Stimulated activated CD4-positive, alpha-beta T cell treated with anti-CD3 and anti-CD28 coated beads, Interleukin-4, amount 100 ng/mL, for 4 hours (primary cell): ENCODE measurements at places on chromosomes 13 and 19.
A peak's percentile ranks its signal among the peaks of the same experiment; 100 is the strongest.

DNA sequence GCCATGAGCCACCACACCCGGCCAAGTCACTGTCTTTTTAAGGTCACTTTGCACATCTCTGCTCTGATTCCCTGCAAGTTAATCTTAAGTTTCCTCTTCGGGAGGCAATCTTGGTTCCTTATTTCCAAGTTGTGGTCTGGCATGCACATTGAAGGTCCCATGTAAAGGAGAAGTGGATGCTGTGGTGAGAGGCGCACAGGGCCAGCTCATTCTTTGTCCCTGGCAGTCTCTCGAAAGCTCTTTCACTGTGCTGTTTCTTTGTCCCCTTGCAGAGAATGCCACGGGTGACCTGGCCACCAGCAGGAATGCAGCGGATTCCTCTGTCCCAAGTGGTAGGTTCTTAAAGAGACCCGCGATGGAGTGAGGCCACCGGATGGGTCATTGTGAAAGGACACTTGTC lies 16.4 kb upstream of the C19orf33 start:
- DNase-seq = no peak

- DNase-seq = no peak
Observed at GRCh38 chr19:5086230-5086629, 117.3 kb downstream of the KDM4B start.

- no peak for DNase-seq
Observed at GRCh38 chr19:28359431-28360414, 853.2 kb downstream of the UQCRFS1 start.

DNA sequence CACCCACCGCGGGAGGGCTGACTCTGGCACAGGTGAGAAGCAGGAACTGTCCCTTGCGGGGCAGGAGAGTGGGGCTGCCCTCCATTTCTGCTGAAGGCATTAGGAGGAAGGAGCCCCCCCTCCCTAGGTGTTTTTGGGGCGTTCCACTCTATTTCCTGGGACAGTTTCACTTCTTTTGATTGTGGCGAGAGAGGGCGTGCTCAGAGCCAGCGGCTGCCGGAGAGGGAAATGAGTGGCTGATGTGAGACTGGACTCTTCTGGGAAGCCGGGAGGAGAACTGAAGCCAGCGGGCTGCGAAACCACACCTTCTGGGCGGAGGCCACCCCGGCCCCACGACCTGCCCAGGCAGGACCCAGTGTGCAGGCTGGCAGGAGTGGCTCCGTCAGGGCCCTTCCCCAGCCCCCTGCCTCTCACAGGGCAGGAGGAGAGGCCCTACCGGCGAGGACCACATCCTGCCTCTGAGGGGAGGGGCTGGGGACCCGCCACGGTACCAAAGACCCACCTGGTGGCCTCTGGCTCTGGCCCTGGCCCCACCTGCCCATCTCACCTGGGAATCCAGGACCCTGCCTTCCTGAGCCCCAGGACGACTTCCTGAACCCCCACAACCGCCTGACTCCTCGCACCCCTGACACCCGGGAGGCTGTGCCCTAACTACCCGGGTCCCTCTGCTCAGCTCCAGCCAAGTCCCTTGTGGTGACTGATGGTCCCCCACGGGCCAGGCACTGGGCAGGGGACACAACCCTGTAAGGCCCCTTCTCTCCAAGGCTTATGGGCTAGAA lies 25.9 kb downstream of the MPND start:
- peak; percentile 46 for DNase-seq

DNA sequence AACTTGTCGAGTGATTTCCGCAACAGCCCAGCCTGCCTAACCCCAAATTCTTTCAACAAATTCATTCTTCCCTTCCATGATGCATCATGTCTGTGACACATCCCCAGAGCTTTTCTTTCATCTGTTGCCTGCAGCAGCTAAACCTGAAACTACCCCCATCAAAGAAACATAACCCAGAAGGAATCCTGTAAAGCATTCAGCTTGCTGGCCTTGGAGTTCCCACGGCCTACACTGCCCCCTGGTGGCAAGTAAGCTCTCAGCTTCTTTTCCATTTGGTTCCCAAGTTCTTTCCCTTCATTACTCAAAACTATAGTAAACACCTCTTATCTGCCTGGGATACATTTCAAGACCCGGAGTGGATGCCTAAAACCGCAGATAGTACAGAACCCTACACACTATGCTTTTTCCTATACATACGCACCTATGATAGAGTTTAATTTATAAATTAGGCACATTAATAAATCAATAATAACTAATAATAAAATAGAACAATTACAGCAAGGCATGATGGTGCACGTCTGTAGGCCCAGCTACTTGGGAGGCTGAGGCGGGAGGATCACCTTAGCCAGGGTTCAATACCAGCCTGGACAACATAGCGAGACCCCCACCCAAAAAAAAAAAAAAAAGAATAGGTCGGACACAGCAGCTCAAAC lies 7.4 kb downstream of the ETHE1 start:
- DNase-seq = peak; percentile 80

DNA sequence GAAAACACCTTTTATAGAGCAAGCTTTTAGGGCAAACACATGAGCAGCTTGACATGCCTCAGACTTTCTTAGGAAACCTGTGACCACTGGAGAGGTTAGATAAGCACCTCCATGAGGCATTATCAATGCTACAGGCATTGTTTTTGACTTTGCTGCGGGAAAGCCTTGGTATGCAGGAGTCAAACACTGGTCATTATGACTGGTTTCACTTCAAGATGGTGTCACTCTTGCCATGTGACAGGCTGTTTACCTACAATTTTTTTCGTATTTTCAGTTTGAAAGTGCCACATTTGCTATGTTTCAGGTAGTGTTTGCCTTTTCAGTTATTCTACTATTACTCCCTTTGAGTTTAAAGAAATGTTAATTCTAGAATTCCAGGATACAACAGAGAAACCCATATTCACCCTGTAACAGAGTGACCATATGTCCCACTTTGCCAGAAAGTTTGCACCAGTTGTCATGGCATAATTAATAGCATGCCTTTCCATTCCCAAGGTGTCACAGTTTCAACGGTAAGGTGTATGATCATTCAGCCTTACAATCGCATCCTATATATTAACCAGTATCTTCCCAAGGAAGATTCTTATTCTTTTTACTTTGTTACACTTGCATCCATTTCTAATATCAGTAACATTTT lies 33.0 kb downstream of the USP12 start:
- DNase-seq = no peak

GRCh38 chr13:20787180-20787579 lies 13.4 kb upstream of the EEF1AKMT1 start:
- no peak for DNase-seq

- DNase-seq = no peak
Observed at GRCh38 chr13:111326621-111326965, 6.2 kb downstream of the TEX29 start.

GRCh38 chr13:36288794-36289391 lies 8.7 kb downstream of the CCDC169 start:
- DNase-seq = no peak

DNA sequence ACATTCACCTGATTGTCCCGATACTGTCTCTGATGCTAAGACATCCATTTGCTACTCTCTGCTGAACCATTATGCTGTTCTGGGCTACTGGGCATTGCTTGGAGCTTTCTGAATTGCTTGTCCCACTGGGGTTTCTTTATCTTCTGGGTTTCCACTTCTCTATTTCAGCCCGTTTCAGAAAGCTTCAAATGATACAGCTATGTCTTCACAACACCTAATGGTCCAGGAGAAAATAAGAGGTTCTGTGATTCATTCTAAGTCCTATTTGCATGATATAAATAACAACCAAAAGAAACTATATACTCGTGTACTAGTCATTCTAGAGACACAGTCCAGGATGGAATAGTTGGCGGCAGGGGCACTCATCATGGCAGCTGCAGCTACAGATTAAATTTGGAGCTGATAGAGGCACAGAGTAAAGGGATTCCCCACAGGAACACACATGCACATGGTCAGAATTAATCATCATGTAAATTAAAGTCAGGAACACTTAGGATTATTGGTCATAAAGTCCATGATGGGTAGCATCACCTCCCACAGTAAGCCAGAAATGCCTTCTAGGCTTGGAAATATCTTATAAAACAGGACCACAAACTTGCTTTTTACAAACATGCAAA lies 33.3 kb upstream of the SCEL start:
- DNase-seq = no peak

DNA sequence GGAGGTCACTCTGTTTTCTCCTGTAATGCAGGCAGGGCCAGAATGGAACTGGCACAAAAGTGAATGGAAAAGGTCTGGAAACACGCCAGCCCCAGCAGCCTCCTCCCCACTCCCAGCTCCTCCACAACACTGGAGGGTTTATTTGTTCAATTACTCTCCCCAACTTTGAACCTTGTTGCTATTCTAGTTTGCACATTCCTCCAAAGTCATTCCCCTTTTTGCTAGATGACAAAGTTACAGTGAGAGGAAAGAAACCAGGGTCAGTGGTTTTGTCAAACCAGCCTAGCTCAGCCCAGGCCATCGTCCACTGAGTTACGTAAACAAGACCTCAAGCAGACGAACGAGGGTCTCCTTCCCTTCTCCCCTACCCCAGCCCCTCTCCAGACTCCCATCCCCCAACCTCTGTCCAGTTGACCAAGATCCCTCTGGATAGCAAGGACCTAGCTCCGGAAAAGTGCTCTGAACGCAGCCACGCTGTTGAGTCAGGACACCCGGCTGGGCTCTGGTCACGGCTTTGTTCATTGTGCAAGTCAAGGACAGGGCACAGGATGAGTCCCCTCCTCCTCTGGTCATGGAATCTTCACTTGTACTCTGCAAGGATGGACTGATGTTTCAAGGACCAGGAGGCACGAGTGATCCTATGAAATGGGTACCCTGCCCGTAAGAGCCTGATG lies 180.0 kb downstream of the USP12 start:
- DNase-seq = no peak

GRCh38 chr19:1041835-1042685 lies 2.2 kb downstream of the ABCA7 start:
- DNase-seq = no peak

DNA sequence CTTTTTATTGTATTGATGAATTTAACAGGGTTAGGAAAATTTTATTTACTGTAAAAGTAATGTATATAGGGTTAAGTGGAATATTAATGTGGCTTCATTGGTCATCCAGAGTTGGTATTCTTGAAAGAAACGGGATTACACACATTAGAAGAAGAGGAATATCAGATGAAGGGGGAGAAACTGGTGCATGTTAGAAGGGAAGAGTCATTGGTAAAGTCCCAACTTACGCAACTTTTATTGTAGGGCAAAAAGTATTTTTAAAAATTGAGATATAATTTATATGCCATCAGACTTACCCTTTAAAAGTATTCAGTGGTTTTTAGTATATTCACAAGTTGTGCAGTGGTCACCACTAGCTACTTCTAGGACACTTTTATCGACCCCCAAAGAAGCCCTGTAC lies 47.3 kb downstream of the DNAJC3 start:
- no peak for DNase-seq

- peak; percentile 69 for DNase-seq
Observed at GRCh38 chr13:31045286-31046081, 113.0 kb downstream of the TEX26 start.

DNA sequence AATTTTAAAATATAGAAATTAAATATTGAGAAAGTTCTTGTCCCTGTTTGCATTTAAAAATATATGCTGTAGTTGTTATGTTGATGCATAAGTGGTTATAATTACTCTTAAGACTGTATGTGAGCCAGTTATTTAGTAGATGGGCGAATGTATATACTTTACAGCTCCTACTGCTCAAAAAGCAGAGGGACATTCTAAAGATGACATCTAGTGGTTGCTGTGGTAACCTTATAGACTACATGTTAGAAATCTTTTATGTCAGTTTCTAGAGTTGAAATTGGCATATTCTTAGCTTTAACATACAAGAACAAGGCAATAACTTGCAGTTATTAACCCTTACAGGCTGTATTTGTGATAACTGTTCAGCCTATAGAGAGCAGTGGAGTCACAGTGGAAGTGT lies 160.5 kb downstream of the OLFM4 start:
- no peak for DNase-seq

GRCh38 chr13:97474349-97474980 lies 40.5 kb downstream of the RAP2A start:
- no peak for DNase-seq

- no peak for DNase-seq
Observed at GRCh38 chr19:46813839-46814358, 25.5 kb upstream of the SLC1A5 start.

DNA sequence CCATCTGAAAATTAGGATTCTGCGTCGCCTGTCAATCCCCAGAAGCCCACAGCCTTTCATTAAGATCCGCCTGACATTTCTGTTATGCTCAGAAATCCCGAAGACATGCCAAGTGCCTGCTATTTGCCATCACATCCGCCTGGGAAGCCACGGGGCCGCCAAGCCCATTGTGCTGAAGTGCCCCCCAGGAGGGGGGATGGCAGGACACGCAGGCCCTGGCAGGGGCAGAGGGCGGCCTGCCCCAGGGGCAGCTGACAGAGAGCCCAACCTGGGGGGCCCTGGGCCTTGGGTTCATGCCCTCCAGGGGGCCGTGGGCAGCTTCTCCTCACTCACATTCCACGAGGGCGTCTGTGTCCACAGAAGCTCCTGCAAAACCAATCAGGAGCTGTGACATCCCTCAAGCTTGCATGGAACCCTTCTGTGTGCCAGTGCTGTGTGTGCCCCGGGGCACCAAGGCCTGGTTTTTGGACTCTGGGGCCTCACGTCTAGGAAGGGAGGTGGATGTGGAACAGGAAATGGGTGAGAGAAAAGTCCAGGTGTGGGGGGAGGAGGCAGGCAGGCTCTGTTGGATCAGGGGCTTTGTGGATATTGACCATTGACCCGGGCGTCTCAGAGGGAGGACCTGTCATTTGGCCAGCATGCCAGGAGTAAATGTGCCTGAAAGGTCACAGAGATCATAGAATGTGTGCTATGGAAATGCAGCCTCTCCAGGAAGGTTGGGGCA lies 122.9 kb downstream of the URI1 start:
- no peak for DNase-seq

GRCh38 chr13:29260684-29261083 lies 334.8 kb downstream of the SLC7A1 start:
- DNase-seq = no peak

GRCh38 chr13:87453244-87453643 lies 217.9 kb upstream of the SLITRK5 start:
- DNase-seq = no peak

DNA sequence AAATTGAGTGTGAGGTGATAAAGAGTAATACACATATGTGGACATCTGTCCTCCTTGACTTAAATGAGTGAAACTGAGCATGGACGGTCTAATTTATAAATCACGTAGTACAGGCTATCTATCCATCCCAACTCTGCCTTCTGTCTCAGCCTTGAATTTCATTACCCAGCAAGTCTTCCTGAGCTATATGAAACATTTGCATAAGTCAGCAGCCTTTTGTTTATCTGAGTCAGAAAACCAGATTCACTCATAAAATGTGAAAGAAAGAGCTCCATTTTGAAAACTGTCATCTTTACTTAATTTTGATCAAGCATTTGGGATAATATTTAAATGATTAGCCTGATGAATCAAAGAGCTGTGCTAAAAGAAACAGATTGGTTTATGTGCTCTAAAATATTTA lies 197.9 kb downstream of the LHFPL6 start:
- no peak for DNase-seq

GRCh38 chr19:13212759-13213330 lies 62.6 kb downstream of the IER2 start:
- DNase-seq = peak; percentile 72

GRCh38 chr19:7986321-7987113 lies 18.9 kb downstream of the ELAVL1 start:
- DNase-seq = no peak
